ENCODE measurements at places on chromosomes 13 and 19.

DNA sequence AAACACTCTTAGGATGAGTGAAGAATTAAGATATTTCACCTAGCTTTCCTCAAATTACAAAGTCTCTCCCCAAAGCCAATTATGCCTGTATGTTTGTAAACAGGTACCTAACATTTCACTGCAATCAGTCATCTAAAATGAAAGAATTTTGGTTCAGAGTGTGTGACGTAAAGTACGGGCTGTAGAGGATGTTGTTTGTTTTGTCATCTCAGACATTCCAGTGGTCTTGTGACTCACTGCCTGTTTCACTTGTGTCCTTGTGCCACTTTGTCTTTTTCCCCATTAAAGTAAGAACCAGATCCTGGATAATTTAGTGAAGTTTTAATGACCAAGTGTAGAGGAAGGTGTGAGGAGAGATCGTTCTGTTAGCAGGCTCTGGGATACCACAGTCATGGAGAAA, 28.6 kb upstream of the EID2 start:
- DNase-seq: no peak

GRCh38 chr19:48394331-48395169, 1.1 kb downstream of the GRIN2D start:
- no peak for DNase-seq

- DNase-seq: no peak
These were observed 750 bp downstream of the RAB20 start for GRCh38 chr13:110560601-110561343.

GRCh38 chr19:33304371-33304759, 2.0 kb upstream of the CEBPA start:
- DNase-seq: no peak

DNA sequence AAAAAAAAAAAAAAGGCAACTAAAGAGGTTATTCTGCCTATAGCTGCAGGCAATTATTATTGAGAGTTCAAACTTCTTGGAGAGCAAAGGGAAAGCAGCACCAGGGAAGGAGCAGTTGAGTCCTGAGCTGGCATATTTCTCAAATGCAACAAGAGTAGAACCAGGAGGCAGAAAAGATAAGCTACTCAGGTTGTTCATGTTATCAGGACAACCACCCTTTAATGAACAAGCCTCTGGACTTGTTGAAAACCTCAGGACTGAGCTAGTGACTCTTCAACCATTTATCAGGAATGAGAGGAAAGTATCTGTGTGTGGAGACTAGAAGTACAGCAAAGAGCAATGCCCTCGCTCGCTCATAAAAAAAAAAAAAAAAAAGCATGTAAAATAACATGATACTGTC, 183.0 kb downstream of the KCTD12 start:
- DNase-seq: no peak

- DNase-seq: no peak
These were observed 22.8 kb upstream of the ERVV-1 start for GRCh38 chr19:52990759-52991418.

DNA sequence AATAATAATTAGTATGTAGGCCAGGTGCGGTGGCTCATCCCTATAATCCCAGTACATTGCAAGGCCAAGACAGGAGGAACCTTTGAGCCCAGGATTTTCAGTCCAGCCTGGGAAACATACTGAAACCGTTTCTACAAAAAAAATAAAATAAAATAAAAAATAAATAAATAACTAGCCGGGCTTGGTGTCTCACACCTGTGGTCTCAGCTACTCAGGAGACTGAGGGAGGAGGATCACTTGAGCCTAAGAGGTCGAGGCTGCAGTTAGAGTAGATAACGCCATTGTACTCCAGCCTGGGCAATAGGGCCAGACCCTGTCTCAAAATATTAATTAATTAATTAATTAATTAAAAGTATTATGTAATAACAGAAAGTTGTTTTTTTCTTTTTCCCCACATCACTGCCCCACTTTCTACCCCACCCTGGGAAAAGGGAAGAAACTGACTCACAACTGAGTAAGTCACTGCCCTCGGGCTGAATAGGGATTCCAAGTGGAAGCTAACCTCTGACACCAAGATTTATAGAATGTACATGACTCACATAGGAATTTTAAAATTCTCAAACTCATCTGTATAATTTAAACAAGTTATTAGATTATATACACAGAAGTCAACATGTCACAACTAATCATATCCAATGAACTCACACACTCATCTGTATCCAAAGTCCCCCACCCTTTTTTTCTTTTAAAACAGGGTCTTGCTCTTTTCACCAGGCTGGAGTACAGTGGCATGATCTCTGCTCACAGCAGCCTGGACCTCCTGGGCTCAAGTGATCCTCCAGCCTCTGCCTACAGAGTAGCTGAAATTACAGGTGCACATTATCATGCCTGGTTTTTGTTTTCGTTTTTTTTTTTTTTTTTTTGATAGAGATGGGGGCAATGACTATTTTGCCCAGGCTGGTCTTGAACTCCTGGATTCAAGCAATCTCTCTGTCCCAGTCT, 12.5 kb downstream of the ZNF611 start:
- no peak for DNase-seq

- no peak for DNase-seq
These were observed 19.0 kb downstream of the N4BP2L1 start for GRCh38 chr13:32409001-32409313.

DNA sequence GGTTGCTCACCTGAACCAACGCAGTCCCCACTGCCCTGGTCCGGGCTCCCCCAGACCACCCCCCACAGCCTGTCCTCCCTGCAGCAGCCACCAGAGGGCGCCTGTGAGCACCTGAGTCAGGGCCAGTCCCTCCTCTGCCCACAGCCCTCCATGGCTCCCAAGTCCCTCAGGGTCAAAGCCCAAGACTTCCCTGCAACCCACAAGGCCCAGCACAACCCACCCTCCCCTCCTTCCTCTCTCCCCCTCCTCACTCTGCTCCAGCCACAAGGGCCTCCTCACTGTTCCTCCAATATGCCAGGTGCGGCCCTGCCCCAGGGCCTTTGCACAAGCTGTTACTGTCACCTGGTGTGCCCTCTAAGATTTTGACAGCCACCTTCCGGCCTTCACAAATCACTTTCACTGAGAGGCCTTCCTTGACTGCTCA, 10.9 kb downstream of the GNA15 start:
- peak; percentile 65 for DNase-seq

GRCh38 chr19:35757231-35757748, 461 bp upstream of the HSPB6 start:
- DNase-seq: peak; percentile 66

DNA sequence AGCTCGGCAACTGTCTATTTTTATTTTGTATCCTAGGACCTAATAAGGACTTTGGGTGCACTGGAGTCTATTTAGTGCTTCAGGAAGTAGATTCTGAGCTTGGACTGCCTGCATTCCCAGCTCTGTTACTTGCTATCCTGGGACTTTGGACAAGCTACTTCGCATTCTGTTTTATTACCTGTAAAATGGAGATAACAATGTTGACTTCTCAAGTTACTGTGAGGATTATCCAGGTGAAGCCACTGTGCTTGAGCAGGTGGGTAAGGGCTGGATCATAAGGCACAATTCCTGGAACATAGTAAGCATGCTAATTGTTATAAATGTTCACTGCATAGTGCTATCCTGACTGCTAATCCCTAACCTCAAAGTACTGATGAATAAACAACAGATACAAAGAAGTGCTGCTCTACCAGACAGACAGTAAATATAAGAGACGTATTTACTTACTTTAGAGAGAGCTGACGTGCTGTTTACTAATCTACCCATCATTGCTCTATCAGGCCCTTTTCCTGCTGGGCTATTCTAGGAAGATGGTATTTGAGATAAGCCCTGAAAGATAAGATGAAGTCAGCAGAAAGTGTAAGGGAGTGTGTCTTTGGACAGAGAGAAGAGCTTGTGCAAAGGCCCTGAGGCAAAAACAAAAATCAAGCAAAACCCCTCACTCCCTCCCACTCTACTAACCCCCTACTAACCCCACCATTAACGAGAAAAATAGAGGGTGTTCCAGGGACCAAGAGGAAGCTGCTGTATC, 50.8 kb upstream of the FLT1 start:
- no peak for DNase-seq

GRCh38 chr19:35963514-35963913, 27.3 kb downstream of the LRFN3 start:
- no peak for DNase-seq
